ENCODE measurements at places on chromosomes 6 and 20.

DNA sequence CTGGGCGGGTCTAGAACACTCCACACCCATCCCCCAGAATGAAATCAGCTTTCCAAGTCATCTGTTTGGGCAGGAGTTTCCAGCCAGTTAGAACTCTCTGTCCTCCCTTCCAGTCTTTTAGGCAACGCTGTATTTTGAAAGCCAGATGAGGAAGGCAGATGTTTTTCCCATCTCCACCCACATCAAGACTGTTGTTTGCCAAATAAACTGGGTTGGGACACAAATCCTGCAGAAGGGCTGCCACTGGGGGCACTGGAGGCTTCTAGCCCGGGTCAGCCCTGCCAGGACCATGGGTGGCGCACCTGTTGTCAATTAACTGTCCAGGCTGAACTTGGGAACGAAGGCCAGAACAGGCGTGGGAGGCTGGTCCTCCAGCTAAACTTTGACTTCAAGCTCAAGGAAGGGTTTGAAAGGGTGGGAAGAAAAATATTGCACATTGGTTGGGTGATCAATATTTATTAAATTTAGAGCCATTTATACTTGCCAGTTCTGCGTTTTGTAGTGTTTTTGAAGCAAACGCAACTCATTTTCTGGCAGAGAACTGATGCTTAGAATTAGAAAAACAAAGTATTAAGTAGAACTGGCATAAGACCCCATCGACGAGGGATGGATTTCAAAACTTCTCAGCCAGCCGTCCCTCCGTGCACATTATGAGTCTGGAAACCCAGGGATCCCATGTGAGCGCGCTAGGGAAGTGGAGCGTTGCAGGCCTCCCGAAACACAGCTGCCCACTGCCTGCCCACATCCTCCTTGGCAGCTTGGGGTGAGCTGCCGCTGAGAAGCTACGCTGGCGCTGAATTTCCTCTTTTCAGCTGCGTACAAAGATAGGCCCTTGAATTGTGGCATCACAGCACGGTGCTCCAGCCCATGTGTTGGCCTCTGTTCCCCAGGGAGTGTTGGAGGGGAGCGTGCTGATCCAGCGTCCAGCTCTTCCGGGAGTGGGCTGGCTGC is 297.4 kb downstream of the QKI start:
- no peak for DNase-seq

- DNase-seq = no peak
Measured at GRCh38 chr6:159217595-159218275, 48.5 kb downstream of the FNDC1 start.

GRCh38 chr6:20569000-20569610 is 34.8 kb downstream of the CDKAL1 start:
- no peak for DNase-seq

DNA sequence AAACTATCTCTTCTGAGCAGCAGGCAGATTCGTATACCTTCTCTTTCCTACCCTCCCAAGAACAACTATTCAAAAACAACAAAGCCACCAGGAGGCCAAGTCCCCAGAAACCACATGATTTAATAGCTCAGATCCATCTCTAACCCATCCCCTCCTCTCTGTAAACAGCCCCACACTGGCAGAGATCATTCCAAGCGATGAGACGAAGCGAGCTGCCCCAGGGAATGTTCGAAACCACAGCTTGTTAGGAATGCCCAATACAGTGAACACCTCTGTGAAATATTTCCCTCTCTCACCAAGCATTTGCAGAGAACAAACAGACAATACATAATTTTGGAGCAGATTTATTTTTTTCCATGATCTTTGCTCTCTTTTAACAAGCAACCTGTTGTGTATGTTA is 231.8 kb downstream of the SOD2 start:
- DNase-seq = no peak

DNA sequence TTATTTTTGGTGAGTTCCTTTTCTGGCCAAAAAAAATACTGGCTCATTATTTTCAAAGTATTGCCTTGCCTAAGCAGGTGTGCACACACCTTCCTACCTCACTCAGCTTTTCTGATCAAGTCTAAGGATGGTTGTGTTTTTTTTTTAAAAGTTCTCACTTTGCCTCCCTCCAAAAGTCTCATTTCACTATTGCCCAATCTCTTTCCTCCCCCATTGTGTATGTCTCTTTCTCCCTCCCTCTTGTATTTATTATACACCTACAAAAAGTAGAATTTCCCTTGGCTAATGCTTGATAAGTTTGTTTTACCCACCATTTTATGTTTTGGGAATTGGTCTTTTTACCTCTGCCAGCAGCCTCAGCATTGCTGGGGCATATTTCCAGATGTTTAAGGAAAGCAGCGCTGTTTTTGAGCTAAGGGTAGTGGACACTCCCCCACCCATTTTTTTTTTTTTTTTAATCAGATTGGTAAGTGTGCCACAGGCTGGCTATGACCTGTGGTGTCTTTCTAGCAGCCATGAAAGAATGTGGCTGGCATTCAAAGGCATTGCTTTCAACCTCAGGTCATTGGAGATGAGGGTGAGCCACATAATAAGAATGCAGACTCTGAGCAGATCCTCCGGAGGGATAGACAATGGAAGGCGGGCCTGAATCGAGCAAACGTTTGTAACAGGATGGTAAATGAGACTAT is 668.6 kb downstream of the UTRN start:
- no peak for DNase-seq

GRCh38 chr20:5069141-5069806 is 50.5 kb downstream of the PCNA start:
- DNase-seq = no peak

- peak; percentile 7 for DNase-seq
Measured at GRCh38 chr6:155493694-155494143, 38.1 kb upstream of the NOX3 start.

DNA sequence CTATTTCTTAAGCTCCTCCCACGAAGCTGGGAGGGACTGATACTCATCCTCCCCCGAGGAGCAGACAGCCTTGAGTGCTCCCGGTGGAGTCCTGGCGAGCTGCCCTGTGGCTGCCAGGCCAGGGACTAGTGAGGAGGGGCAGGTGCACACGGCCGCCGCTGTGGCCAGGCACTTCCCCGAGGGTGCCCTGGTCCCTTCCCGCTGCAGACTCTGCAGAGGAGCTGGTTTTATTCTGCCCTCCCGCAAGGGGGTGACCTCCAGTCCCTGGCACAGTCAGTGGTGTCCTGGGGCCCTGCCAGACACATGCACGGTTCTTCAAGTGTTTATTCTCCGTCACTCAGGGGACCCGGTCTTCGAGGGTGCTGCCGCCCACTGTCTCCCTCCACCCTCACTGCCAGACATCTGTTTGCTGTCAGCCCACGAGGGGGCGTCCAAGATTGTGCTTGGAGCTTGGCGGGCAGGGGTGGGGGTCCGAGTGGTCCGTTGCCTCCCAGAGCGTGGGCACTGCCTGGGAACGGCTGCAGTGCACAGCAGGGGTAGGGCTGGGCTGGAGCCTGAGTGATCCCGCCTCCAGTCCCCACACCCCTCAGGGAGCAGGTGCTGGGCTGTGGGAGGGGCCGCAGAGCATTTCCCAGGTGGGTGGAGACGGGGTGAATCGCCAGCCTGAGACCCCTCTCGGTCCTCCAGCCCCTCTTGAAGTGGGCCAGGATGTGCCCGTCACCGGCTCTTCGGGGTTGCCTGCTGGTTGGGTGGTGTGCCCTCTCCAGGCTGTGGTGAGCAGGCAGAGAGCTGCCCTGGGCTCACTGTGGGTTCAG is 3.1 kb upstream of the CABLES2 start:
- peak; percentile 26 for DNase-seq

DNA sequence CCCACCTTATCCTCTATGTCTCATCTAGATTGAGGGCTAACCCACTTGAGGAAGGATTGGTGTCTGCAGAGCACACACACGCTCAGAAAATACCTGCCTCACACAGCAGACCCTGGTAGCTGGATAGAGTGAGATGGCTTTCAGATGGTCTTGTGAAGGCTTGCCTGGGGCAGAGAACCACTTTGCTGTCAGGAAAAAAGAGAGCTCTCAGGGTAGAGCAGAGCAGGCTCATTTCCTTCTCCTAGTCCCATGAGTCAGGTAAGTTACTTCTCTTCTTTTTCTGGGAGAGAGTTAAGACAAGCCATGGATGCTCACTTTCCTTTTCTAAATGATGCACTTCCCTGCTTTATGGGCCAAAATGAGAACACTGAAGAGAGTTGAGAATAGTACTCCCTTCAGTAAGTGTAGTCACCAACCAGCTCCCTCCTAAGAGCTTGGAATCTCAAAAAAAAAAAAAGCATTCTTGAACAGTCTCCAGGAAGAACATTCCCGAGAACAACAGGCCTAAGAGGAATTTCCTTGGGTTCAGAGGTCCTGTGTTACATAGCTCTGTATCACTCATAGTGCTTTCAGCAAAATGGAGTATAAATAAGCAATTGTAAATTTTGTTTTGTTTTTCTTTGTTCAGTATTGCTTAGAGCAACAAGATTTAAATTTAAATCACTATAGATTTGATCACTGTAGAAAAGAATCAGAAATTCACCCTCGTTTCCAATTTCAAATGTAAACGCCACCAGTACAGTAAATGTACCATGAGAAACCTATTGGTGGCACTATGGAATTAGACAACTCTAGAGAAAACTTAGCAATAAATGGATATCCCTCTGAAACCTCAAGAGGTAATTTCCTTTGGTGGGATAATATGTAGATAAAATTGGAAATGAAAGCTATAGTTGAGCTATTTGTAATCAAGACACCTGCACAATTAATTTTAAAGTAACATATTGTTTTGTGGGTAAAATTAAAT is 530.3 kb downstream of the RFPL4B start:
- no peak for DNase-seq

- DNase-seq = no peak
Measured at GRCh38 chr20:29742699-29743100, 1514.8 kb upstream of the DEFB115 start.

GRCh38 chr6:35014786-35015185 is 125.7 kb downstream of the ANKS1A start:
- no peak for DNase-seq
